ENCODE measurements at places on chromosomes 3 and 15. TPM values are rescaled to one million over a fixed set of nuclear protein-coding genes. Genes with fewer than 3 reads are reported as not detected.

The ABI3BP gene
- not detected for total RNA-seq

The CHRNA7 gene
- 0.35 TPM for total RNA-seq

The INSYN1 gene
- total RNA-seq: not detected

The GNAT1 gene
- not detected for total RNA-seq

The SOX14 gene
- total RNA-seq: not detected

GRCh38 chr3:352599-352998 is 156.0 kb downstream of the CHL1 start:
- DNase-seq: no peak
- no peak overlapping the region for H3K27ac ChIP-seq
- H3K27me3 ChIP-seq: no peaks in the 10 kb centered on the region
- H3K4me1 ChIP-seq: no peaks in the 10 kb centered on the region
- H3K36me3 ChIP-seq: no peaks in the 10 kb centered on the region

DNA sequence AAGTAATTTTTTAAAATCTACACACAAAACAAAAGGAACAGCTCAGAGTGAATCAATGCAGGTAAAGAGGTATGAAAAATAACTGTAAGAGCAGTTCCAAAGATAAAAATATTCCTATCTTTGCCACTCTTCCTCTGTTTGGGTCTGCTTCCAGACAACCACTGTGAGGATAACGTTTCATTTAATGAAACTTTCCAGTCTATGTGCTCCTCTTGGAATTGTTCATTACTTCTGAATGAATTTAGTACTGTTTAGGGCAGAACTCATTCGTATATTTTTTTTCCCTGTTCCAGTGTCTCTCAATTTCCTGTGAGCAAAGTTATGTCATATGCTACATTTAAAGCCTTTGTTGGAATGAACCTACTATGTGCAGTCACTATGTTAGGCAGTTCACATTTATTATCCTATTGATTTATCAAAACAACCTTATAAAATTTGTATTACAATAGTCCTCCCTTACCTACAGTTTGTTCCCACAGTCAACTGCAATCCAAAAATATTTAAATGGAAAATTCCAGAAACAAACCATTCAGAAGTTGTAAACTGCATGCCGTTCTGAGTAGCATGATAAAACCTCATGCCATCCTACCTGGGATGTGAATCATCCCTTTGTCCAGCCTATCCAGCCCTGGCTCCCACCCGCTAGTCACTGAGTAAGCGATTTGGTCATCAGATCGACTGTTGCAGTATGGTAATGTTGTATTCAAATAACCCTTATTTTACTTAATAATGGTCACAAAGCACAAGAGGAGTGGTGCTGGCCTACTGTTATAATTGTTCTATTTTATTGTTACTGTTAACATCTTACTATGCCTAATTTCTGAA is 98.1 kb downstream of the TMCC1 start:
- no peak overlapping the region for H3K4me3 ChIP-seq
- H3K27ac ChIP-seq: no peak overlapping the region

GRCh38 chr3:3951071-3951470 is 151.8 kb downstream of the LRRN1 start:
- no peaks in the 10 kb centered on the region for H3K4me1 ChIP-seq
- DNase-seq: no peak
- H3K4me3 ChIP-seq: no peak overlapping the region

DNA sequence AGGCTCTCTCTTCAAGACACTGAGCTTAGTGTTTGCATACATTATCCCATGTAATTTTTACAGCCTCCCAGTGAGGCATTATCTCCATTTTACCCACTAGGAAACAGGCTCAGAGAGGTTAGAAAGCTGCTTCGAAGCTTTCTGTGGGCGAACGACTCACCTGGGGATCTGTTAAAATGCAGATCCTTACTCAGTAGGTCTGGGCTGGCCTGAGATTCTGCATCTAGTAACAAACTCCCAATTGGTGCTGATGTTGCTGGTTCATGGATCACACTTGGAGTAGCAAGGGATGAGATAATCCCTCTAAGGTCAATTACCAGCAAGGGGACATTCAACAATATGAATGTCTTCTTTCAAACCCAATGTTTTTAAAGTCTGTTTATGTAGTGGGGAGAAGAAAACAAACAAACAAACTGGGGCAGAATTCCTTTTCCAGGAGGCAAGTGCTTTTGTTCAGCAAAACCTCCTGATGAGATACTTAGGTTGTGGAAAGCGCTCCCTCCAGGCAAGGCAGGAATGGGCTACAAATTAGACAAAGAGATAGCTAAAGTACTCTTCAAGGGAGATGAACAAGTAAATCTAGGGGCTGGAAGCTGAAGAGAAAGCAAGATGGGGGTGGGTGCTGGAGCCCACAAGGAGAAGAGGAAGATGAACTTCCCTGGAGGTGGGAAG is 311.9 kb downstream of the SHQ1 start:
- DNase-seq: no peak
- no peak overlapping the region for H3K4me3 ChIP-seq
- H3K4me1 ChIP-seq: no peaks in the 10 kb centered on the region
- no peak overlapping the region for H3K27ac ChIP-seq
- H3K36me3 ChIP-seq: no peaks in the 10 kb centered on the region
- no peaks in the 10 kb centered on the region for H3K27me3 ChIP-seq

DNA sequence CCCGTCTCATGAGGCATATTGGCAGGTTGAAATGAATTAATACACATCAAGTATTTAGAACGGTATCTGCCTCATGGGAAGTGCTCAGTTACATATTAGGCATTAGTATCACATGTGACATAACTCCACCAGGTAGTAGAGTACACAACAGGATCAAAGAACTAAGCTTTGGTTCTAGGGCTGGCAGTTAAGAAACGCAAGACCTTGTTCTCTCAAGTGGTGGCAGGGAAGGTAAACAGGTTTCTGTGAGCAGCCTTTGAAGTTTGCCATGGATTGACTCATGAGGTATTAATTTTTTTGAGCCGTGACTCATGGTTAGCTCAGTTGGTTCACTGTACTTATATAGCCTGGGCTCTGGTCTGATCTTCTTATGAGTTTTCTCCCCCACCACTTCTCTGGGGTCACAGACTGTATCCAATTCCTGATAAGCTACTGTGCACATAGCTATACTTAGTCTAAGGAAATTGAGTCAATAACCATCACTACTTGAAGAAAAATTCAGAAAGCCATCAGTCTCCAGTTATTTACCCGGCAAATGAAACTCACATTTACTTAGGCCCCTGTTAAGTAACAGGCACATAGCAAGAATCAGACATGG is 155.6 kb upstream of the STT3B start:
- no peak overlapping the region for H3K27ac ChIP-seq
- H3K36me3 ChIP-seq: no peaks in the 10 kb centered on the region
- no peak for DNase-seq
- no peak overlapping the region for H3K4me3 ChIP-seq
- no peaks in the 10 kb centered on the region for H3K27me3 ChIP-seq

DNA sequence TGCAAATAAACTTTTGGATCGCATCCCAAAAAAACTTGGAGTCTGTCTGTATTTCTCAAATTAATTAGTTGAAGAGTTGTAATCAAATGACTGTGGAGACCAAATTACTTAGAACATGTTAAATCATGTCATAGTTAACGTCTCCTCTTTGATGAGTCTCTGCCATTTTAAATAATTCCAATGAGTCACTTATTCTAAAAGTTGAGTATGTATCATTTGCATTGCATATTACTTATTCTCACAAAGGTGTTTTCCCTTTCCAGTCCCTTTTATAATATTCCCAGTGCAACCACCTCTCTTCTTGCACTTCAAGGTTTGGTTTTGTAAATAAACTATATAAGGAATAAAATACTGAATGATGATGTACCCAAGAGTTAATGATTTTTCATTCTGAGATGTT is 36.0 kb upstream of the MBNL1 start:
- H3K4me3 ChIP-seq: no peak overlapping the region
- DNase-seq: no peak
- H3K4me1 ChIP-seq: no peaks in the 10 kb centered on the region
- no peaks in the 10 kb centered on the region for H3K36me3 ChIP-seq
- H3K27ac ChIP-seq: no peak overlapping the region
- H3K27me3 ChIP-seq: no peaks in the 10 kb centered on the region

DNA sequence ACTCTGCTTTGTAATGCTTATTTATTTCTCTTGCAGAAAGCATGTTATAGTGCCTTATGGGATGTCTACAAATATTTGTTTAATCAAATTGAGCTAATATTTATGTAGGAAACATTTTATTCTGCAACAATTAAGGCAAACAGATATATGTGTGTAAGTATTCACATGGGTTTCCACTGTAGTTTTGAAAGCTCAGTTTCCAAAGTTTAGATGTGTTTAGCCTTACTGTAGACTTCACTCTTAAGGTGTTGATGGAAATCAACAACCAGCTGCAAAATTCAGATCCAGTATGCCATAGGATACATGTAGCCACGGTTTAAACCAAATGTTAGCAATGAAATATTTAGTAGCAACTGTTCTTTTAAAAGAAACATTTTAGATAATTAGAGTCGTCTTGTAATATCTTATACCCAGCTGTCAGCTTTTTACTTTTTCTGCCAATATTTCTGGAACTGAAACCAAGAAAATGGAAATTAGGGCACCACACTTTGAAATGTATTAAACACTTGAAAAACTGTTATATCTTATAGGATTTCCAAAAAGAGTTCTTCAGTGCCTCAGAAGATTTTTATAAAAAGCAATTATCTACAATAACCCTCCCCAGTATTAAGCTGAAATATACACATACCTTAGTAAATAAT is 18.5 kb downstream of the PIK3CA start:
- no peak overlapping the region for H3K4me3 ChIP-seq
- no peak for DNase-seq
- no peaks in the 10 kb centered on the region for H3K27me3 ChIP-seq
- H3K36me3 ChIP-seq: no peaks in the 10 kb centered on the region
- H3K27ac ChIP-seq: no peak overlapping the region

DNA sequence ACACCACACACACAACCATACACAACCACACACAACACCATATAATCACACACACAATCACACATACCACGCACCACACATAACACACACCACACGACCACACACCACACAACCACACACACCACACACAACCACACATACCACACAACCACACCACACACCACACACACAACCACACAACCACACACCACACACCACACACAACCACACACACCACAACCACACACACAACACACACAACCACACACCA is 24.2 kb downstream of the CPN2 start:
- no peak for DNase-seq
- no peak overlapping the region for H3K4me3 ChIP-seq
- peaks cover 11% of the 10 kb centered on the region for H3K4me1 ChIP-seq
- H3K27ac ChIP-seq: no peak overlapping the region
- no peaks in the 10 kb centered on the region for H3K36me3 ChIP-seq
- H3K27me3 ChIP-seq: no peaks in the 10 kb centered on the region

- no peaks in the 10 kb centered on the region for H3K36me3 ChIP-seq
- no peak overlapping the region for H3K27ac ChIP-seq
- no peaks in the 10 kb centered on the region for H3K4me1 ChIP-seq
Measured at GRCh38 chr15:82313446-82313845, 35.8 kb downstream of the GOLGA6L10 start.

- no peak overlapping the region for H3K27ac ChIP-seq
- no peaks in the 10 kb centered on the region for H3K36me3 ChIP-seq
- no peak for DNase-seq
Measured at GRCh38 chr15:35479423-35479822, 66.5 kb downstream of the DPH6 start.

DNA sequence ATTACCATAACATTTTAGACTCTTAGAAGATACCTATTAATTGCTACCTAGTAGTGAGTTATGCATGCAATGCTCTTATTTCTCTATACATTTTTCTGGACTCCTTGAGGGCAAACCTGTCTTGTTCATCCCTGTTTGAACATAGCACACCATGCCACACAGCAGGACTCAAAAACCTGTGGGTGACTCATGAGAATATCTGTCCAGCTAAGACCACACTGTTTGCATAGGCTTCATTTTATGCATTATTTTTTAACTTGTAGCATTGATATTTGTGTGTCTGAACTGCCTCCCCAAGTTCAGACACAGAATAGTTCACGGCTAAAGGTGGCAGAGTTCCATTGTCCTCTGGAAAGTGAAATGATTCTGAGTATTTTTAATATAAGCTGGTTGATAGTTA is 1.8 kb downstream of the LMCD1 start:
- no peak overlapping the region for H3K4me3 ChIP-seq
- peaks cover 17% of the 10 kb centered on the region for H3K27me3 ChIP-seq
- H3K27ac ChIP-seq: no peak overlapping the region
- no peak for DNase-seq
- no peaks in the 10 kb centered on the region for H3K36me3 ChIP-seq

DNA sequence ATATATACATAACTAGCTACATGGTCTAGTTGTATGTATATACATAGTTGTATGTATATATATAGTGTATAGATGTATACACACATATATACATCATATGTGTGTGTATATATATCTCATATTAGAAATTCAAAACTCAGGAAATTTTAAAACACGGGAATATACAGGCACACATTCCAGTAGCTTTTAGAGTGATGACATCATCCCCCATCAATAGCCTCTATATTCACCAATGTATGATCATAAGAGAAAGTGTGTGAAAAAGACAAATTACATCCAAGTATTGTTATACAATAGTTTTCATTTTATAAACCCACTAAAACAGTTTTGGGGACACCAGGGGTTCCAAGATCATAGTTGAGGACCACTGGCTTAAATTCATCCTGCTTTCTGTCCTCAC is 23.0 kb downstream of the SCN10A start:
- no peak overlapping the region for H3K27ac ChIP-seq
- no peaks in the 10 kb centered on the region for H3K27me3 ChIP-seq
- no peaks in the 10 kb centered on the region for H3K4me1 ChIP-seq

- no peak for DNase-seq
- no peaks in the 10 kb centered on the region for H3K36me3 ChIP-seq
- H3K4me3 ChIP-seq: no peak overlapping the region
- H3K4me1 ChIP-seq: no peaks in the 10 kb centered on the region
Measured at GRCh38 chr15:51129535-51130188, 35.0 kb upstream of the TNFAIP8L3 start.

GRCh38 chr15:47212222-47213010 is 504.9 kb upstream of the SEMA6D start:
- H3K36me3 ChIP-seq: no peaks in the 10 kb centered on the region
- H3K27me3 ChIP-seq: no peaks in the 10 kb centered on the region
- H3K4me1 ChIP-seq: no peaks in the 10 kb centered on the region
- no peak overlapping the region for H3K4me3 ChIP-seq
- H3K27ac ChIP-seq: no peak overlapping the region

DNA sequence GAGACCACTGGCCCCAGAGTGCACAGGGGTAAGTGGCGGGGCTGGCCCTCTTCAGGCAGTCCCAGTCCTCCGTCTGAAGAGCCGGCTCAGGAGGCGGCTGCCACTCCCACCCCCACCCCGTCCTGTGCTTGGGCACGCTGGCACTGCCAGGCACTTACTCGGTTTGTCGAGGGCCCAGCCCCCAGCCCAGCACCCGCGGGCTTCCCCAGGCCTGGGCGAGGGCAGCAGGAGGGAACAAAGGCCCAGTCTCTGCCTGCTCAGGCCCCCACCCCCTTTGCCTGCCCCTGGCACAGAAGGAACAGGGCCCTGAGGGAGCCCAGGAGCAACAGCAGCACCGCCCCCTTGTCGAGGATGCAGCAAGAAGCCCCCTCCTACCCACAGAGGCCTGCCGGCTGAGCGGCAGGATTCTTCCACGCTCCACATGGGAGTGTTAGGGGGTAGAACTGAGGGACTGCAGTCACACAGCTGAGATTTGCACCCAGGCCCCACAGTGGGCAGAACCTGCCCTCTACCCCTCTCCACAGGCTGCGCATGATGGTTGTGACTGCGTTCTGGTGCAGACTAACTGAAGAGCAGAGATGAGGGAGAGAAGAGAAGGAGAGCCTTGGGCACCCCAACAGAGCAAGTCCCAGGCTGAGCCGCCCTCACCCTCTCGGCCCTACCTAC is 8.9 kb downstream of the DUSP7 start:
- H3K27ac ChIP-seq: no peak overlapping the region
- peaks cover 13% of the 10 kb centered on the region for H3K4me1 ChIP-seq
- H3K36me3 ChIP-seq: peaks cover 6% of the 10 kb centered on the region
- no peaks in the 10 kb centered on the region for H3K27me3 ChIP-seq
- H3K4me3 ChIP-seq: no peak overlapping the region

All from T-cell (primary cell).